ENCODE measurements at places on chromosomes 4 and X. TPM values are rescaled to one million over a fixed set of nuclear protein-coding genes. Genes with fewer than 3 reads are reported as not detected.

Gene SCFD2
- total RNA-seq: 21.0 TPM

Gene PLP2
- total RNA-seq: 52.1 TPM

Gene C4orf50
- total RNA-seq: not detected

Gene RS1
- not detected for total RNA-seq

Gene PPP1R2C
- not detected for total RNA-seq

All from adrenal gland (tissue), 19 donors.